ENCODE measurements at places on chromosomes 11 and 22.
A peak's percentile ranks its signal among the peaks of the same experiment; 100 is the strongest.

DNA sequence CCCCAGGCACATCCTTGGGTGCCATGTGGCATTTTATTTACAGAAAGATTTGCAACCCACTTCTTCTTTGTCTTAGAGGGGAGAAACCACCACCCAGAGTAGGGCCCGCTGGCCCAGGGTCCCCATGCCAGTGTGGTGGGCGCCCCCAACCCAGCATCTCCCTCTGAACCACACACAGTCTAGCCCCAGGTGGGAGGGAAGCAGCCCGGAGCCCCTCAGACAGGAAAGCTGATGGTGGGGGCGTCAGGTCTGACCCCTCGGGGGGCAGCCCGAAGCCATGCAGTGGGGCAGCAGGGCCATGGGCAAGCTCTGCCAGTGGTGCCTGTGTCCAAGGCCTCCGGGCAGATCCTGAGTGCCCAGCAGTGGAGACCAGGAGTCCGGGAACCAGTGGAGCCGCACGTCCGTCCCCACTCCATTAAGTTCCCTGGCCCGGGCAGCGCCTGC lies 11.7 kb downstream of the TRPM5 start:
- DNase-seq = no peak

DNA sequence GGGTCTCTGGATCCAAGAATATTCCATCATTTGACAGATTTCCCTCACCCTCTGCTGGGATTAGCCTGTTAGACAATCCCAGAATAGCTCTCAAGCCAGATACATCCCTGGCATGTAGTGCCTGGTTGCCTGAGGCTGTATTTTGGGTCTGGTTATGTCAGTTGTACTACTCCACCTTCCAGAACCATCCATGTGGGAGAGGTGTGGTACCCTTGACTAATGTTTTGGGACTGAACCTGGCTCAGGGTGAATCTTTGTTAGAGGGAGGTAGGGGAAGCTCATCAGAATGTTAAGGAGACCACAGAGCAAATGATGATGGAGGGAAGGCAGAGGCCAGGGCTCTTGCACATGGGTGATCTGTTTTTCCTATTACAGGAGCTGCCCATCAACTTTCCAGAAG lies 5.2 kb downstream of the C11orf52 start:
- no peak for DNase-seq

GRCh38 chr11:48005831-48006270 lies 25.5 kb downstream of the PTPRJ start:
- no peak for DNase-seq

DNA sequence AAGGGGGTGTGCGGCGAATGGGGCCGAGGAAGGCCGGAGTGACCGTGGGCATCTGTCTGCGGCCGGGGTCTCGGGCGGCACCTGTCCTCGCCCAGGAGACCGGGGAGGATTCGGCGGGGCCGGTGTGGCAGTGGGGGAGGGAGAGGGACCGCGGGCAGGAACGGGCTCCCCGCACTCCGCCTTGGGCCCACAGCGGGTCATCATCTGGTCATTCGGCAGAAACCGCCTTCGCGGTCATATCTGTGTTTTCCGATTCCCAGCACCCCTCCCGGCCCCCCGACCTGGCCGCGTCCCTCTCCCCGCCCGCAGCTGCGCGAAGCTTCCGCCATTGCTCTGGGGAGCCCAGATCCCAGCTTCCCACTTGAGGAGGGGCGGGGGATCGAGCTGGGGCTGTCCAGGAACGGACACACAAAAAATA lies 824 bp upstream of the CBX6 start:
- no peak for DNase-seq

- DNase-seq = no peak
These were observed 22.4 kb upstream of the ARHGAP8 start for GRCh38 chr22:44730022-44730393.

- no peak for DNase-seq
These were observed 40.5 kb downstream of the LRRC32 start for GRCh38 chr11:76629853-76630599.

DNA sequence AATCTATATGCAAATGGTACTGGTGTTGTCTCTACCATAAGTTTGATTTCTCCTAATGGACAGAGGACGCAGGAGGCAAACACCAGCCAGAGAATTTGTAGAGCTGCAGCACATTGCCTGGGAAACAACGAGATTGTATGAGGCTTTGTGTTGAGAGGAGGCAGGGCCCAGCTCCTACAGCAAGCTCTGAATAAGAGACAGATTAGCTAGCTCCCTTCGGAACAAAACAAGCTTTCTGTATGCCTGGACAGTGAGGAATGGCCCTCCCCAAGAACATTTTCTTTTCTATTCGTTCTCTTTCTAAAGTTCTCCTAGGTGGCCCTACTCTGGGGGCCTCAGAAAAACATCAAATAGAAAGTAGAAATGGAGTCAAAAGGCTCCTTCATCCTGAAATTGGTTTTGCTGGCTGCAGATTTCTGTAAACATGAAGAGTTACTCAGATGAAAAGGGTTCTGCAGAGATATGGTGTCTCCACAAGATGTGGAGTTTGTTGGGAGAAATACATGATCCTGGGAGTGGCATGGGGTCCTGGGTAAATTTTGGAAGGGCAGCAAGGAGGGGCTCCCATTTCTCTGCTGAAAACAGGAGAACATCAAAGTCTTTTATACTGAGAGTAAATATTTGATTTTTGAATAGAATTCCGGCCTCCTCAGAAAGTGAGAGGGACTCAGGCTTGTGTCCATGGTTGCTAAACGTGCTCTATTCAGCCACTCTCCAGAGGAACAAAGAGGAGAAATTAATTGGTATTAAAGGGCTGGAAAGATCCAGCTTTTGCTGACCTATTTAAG lies 6.8 kb upstream of the HEPACAM start:
- DNase-seq = no peak

- no peak for DNase-seq
These were observed 446 bp downstream of the VSTM5 start for GRCh38 chr11:93849751-93850593.

- DNase-seq = peak; percentile 36
These were observed 16.1 kb downstream of the CPT1A start for GRCh38 chr11:68825571-68825970.

DNA sequence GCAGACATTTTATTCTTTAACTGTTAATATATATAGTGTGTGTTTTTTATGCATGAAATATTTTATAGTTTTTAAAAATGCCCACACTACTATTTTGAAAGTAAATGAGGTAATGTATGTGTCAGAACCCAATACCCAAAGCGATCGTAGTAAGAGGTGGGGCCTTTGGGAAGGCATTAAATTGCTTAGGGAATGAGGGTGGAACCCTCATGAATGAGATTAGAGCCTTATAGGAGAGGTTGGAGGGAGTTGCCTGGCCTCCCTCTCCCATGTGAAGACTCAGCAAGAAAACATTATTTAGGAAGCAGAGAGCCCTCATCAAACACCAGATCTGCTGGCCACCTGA lies 11.1 kb downstream of the KLHL35 start:
- no peak for DNase-seq

DNA sequence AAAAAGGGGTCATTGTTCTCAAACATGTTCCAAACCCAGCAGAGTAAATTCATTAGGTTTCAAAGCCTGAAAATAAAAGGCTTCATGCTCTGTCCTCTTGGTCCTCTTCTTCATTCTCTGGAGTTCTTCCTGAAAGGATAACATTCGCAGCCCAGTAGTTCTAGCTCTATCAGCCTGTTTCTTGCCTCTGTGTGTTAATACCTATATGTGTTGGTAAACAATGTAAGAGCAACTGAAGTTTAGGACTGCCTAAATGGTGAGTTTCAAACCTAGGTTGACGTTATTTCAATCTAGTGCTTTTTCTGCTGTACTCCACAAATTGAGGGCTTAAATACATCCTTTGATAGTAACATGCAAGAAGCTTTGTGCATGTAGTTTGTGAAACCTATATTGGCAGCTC lies 9.4 kb downstream of the AASDHPPT start:
- DNase-seq = no peak

- DNase-seq = no peak
These were observed 5.2 kb downstream of the DGAT2 start for GRCh38 chr11:75773595-75774353.

DNA sequence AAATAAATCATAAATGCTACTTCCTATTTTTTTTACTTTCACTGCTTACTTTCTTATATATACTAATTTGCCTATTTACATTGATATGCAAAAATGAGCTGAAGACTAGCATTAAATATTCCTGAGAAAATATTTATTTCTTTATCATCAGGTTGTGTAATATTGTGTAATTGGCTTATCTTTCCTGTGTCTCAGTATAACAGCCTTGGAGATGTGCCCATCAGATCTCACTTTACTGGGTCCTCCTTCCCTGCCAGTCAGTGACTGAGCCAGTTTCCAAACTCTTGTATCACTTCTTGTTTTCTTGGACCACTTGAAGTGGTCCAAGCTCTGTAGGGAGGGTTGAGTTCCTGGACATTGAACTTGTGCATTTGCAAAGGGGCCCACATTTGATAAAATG lies 900.0 kb downstream of the LUZP2 start:
- no peak for DNase-seq

GRCh38 chr11:34445956-34446355 lies 7.2 kb downstream of the CAT start:
- no peak for DNase-seq

DNA sequence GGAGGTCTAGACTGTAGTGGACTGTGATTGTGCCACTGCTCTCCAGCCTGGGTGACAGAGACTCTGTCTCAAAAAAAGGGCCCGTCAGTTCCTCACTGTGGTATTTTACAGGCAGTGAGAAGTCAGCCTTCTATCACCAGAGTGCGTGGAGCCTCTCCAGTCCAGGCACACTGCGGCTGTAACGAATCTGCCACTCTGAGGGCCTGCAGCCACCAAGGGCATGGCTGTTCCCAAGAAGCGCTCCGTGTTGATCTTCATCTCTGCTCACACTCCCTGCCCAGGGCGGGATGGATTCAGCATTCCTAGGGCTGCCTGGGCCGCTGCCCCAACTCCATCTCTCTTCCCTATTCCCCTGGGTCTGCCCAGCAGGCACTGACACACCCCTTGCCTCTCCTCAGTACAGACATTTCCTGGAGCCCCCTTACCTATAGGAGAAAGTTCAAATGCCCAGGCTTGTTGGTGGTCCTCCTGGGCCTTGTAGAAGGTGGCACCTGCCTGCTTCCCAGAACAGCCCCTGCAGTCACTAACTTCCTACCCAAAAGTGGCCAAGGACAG lies 148.4 kb downstream of the CACNA1I start:
- DNase-seq = no peak

- DNase-seq = no peak
These were observed 1071.2 kb downstream of the BRD1 start for GRCh38 chr22:48756146-48757111.

DNA sequence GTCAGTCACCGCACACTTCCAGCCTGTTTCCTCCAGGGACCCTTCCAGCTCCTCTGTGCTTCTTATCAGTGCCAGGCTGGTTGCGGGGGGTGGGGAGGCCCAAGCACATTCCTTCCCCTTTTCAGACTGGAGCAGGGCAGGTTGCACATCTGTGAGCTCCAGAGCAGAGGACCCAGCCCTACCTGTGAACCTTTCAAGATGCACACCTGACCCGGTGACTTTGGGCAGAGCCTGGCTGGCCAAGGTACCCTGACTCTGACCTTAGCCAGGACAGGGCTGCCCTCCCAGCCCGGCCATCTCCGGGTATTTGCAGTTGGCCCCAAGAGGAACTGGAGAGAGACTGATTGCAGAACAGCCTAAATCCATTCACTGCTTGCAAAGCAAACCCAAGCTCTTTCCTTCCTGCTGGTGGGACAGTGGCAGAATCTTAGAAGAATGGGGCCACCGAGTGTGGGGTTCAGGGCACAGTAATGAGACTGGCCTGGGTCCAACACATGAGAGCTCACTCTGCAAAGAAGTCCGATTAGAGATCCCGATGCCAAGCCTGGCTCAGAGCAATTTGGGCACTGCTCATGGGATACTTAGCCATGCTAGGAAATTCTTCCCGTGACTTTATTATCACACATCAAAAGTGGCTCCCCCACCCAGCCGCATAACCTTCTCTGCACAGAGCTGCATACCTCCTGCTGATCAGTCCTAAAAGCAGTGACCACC lies 64.7 kb upstream of the CCND1 start:
- DNase-seq = no peak

DNA sequence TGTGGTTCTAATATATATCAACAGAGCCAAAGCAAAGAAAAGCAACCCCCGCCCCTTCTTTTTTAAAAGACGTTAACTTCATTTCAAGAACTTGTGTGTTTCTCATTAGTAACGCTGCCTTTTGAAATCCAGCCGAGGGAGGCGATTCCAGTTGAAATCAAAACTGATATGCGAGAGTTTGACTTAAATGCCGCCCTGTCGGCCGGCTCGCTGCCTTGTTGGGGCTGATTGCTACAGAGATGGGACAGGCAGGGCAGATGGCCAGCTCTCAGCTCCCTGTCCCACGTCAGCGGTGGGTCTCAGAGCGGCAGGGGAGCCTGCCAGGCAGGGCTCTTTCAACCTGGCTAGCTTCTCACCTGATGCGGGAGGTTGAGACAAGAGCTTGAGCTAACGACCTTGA lies 51.9 kb upstream of the ALX4 start:
- DNase-seq = no peak

DNA sequence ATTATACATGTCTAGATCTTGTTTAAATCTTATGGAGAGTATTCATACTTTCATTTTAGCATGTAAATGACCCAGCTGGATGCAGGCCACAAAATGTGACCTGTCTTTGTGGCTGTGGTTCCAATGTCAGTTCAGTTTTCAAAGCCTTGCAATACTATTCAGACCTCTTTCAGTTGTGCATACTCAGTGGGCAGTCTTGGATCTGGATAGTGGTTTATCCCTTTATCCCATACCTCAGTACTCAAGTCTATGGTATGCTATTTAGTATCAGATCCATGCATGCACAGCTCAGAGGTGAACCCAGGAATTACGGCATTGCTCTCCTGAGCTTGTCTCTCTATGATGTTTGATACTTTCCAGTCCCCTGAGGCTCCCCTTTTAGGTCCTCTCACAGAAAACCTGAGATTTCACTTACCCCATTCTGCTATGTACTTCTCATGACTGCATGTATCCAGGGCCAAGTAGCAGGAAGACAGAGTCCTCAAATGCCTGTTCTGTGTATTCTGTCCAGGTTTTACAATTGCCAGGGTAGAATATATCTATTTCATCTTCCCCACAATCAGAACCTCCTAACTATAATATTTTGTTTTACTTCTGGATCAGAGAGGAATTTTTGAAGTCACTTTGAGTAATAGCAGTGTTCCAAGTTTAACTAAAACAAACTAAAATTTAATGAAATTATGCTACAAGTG lies 6.9 kb upstream of the P4HA3 start:
- DNase-seq = no peak

GRCh38 chr22:38177926-38178604 lies 3.6 kb downstream of the PLA2G6 start:
- no peak for DNase-seq

GRCh38 chr11:111720801-111721494 lies 45.2 kb downstream of the PPP2R1B start:
- DNase-seq = no peak
